ENCODE measurements at places on chromosomes 12 and 14.

DNA sequence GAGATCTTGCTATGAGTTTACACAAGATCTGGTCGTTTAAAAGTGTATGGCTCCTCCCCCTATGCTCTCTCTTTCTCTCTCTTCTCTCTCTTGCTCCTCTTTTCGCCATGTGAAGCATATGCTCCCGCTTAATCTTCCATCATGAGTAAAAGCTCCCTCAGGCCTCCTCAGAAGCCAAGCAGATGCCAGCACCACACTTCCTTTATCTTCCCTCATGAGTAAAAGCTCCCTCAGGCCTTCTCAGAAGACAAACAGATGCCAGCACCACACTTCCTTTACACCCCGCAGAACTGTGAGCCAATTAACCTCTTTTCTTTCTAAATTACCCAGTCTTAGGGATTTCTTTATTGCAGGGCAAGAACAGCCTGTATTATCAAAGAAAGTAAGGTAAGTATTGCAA, 152.4 kb downstream of the SEC23A start:
- no peak for DNase-seq

GRCh38 chr12:79549531-79550271, 141.1 kb downstream of the PAWR start:
- no peak for DNase-seq

DNA sequence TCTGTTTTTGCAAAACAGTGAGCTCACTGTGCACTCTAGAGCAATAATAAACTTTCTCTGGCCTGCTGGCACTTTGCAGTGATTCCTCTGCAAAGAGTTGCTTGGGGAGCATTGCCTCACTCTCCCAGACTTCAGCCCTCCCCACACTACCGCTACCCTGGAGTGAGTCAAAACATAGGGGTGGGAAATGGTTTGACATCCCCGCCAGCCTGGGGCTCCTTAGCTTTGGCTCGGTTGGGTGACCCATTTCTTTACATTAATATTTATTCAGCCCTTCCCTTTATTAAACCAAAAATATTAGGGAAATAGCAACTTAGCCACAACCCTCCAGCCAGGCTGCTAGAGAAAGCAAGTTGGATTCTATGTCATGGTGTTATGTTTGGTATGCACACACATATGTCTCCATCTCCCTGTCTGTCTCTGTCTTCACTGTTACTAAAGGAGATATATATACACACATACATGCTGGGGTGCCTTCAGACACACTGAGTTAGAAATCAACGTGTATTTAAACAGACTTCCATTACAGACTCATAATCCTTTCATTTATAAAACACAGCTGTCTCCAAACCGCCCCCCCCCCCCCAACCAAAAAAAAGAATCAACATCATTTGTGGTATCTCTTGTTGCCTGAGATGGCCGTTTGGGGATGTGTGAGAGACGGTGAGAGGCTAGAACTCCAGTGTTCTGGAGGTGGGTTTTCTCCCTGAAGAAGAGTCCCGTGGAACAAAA, 3.4 kb upstream of the IRF2BPL start:
- no peak for DNase-seq

GRCh38 chr12:129753586-129753985, 150.2 kb downstream of the TMEM132D start:
- DNase-seq = no peak

- DNase-seq = no peak
Observed at GRCh38 chr14:76867516-76868453, 41.6 kb downstream of the LRRC74A start.

DNA sequence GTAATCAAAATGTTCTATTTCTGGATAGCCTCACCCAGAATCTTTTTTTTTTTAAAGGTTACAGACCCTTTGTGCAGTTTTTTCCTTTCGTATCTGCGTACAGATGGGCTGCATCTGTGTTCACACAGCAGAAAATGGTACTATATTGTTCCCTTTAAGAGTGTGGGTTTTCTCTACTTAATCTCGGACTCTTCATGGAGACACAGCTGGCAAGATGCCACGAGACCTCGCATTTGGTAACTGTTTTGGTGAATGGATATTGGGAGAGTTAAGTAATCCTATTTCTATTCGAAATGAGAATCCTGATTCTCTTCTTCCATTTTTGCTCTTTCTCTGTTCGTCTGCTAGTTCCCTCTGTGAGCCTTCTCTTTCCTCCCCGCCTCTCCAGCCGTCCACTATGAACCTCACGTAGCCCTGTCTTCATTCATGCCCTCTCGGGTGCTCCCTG, 85.7 kb downstream of the SAMD4A start:
- no peak for DNase-seq

DNA sequence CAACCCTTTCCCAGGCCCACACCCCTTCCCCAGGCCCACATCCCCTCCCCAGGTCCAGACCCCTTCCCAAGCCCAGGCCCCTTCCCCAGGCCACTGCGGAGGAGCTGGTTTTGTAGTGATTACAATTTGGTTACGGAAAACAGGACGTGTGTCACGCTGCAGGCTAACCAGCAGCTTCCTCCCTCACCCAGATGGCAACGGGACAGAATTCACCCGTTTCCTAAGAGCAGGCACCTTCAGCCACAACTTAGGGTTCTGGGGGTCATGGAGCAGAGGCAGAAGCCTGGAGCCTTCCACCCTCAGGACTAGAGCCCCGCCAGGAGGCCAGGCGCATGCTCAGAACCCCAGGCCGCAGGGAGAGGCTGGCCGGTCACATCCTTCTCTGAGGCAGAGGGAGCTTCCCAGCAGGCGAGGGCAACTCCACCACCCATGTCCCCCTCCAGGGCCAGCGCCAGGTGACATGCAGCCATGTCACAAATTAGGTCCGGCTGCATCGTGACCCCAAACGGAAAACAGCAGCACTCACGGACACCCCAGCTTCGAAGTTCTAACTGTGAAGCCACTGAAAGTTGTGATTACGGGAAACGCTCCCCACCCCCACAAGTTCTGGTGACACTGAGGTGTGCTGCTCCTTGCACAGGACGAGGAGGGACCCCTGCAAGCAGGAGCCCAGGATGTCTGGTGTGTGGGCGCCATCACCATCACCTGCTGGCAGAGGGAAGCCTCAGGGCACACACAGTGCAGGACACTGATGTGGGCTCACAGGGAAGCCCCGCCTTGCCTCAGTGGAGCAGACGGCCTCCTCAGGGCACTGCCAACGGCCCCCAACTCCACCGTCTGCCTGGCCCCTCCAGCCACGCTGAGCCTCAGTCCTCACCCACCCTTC, 7.7 kb downstream of the BRF1 start:
- DNase-seq = no peak

- DNase-seq = no peak
Observed at GRCh38 chr14:105322791-105323556, 8.4 kb downstream of the PACS2 start.

DNA sequence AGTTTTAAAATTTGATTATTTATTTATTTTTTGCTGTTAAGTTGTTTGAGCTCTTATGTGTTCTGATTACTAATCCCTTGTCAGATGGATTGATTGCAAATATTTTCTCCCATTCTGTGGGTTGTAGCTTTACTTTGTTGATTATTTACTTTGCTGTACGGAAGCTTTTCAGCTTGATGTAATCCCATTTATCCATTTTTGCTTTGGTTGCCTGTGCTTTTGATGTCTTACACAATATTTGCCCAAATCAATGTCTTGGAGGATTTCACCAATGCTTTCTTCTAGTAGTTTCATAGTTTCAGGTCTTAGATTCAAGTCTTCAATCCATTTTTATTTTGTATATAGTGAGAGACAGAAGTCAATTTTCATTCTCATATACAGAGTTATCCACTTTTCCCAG, 56.5 kb upstream of the PCNX4 start:
- no peak for DNase-seq

DNA sequence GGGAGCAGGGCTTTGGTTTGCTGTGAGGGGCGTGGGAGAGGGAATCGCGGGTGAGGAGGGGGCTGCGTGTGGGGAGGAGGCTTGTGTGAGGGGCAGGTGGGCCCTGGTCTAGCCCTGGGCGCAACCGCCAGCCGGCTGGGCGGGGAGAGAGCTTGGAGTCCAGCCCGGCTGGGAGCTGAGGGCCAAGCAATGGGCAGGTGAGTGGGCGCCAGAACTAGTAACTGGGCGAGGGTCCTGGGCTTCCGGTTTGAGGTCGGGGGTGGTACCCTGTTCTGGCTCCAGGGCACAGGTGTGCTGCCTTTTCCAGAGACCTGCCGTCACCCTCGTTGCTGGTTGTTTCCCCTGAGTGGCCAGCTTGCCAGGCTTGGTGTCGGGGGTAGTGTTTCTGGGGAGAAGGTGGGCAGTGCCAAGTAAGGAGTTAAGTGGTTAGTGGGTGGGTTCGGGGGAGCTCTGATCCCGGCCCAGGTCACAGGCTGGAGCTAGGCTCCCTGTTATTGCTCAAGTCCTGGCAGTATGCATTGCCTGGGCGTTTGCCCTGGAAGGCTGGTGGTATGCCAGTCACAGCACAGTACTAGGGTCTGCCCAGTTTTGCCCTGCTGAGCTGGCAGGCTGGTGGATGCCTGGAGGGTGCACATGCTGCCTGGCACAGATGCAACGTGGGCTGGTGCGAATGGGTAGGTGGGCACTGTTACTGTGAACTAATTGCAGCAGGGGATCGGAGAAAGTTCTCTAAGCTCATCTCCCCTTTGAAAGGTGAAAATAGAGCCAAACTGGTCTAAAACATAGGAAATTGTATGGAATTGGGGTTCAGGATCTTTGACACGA, 683 bp downstream of the CIPC start:
- peak; percentile 47 for DNase-seq

DNA sequence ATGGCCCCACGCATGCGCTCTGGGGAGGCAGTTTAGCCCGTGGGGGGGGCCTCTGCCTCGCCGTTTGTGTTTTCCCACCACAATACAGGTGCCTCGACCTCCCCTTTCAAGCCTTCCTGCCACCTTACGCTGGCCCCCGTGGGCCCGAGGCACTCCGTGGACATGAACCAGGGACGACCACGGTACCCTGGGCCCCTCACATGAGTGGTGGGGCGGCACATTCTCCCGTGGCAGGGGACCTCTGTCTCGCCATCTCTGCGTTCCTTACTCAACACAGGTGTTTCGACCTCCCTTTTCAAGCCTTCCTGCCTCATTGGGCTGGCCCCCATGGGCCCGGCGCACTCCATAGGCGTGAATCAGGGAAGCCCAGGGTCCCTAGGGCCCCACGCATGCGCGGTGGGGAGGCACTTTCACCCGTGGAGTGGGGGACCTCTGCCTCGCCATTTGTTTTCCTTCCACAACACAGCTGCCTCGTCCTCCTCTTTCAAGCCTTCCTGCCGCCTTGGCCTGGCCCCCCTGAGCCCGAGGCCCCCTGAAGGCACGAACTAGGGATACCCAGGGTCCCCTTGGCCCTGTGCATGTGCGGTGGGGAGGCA, 339.5 kb downstream of the ALG10 start:
- DNase-seq = no peak

GRCh38 chr14:73457924-73458182, 493 bp downstream of the NUMB start:
- peak; percentile 64 for DNase-seq

GRCh38 chr14:104895786-104896661, 28.7 kb upstream of the PLD4 start:
- DNase-seq = peak; percentile 18

DNA sequence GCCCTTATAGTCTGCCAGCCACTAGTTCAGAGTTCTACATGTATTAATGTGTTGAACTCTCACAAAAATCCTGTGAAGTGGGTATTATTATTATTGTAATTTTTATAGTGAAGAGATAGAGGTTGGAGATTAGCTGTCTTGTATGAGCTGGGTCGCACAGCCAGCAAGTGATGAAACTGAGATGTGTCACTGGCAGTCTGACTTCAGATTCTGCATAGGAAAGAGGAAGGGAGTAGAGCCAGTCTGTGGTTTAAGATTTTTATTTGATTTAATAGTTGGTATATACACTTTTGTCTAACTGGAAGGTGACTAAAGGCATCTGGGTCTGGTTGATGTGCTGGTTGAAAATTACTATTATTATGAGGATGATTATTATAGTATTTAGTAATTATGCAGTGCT, 5.8 kb upstream of the FRS2 start:
- no peak for DNase-seq

DNA sequence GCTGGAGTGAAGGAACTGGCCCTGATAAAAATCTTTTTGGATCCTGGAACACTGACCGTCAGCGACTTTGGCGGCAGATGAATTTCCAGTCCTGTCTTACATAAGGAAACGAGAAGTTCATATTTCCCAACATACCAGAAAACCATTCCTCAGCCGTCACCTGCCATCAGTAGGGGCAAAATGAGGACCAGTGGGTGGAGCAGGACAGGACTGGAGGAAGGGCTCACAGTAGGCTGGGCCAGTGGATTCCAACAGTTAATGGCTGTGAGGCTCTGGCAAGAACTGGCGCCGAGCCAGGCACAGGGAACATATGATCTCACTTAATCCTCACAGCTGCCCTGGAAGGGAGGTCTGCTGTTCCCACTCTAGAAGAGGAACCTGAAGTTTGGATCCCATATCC, 67.2 kb upstream of the FAM181A start:
- no peak for DNase-seq

DNA sequence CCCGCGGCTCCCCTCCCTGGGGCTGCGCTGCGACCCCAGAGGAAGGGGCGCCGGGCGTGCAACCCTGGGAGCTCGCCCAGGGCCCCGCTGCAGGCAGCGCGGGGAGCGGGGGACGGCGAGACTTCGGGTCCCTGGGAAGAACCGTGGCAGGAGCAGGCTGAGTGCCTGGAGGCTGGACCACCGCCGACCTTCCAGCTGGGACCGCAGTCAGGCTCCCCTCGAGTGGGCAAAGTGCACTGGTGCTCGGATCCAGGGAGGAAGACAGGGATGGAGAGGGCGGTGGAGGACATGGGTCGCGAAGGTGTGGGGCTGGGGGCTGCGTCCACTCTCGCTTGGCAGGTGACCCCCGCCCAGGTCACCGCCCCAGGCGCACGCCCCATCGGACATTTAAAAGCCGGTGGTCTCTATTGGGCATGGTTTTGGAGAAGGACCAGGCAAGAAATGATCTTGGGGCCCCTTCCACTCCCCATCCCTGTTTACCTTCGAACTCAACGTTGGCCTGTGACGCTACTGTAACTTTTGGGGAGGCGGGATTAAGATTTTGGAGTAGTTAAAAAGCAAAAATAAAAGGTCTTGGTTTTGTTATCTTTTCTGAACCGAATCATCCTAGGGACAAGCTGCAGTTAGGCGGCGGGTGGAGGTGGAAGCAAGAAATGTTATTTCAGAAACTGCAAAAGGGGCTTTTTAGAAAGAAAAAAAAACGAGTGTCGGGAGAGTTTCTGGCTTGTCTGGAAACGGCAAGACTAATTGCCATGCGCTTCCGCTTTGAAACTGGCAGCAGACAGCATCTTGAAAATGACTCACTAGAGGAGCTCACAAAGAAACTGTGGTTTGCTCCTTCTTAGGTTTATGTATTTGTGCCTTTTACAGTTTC, 1.0 kb downstream of the ELK3 start:
- peak; percentile 66 for DNase-seq

- no peak for DNase-seq
Observed at GRCh38 chr14:75972801-75973421, 8.9 kb downstream of the TGFB3 start.

- no peak for DNase-seq
Observed at GRCh38 chr14:104554608-104555429, 24.7 kb upstream of the C14orf180 start.

All from colonic mucosa (tissue), 4 donors.